ENCODE measurements at places on chromosomes 2 and 18.

- DNase-seq: no peak
Observed at GRCh38 chr2:200613692-200614091, 27.9 kb downstream of the AOX1 start.

DNA sequence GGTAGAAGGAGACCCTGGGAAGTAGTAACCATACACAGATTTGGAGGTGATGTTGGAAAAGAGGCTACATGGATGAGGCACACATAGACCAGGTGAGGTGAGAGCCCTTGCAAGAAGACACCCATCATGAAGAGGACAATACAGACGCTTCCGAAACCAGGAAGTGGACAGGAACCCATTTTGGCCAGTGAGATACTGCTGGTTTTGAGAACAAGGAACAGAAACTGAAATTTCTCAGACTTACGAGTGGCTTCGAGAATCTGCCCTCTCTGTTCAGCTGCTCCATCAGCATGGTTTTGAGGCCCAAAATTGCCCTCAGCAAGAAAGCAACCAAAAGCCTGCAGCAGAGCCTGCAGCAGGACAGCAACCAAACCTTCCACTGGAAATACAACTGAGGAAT is 479.1 kb upstream of the NRXN1 start:
- DNase-seq: no peak

- DNase-seq: no peak
Observed at GRCh38 chr18:57073501-57074187, 73.2 kb upstream of the BOD1L2 start.

- no peak for DNase-seq
Observed at GRCh38 chr2:222393733-222394267, 30.5 kb upstream of the SGPP2 start.

- no peak for DNase-seq
Observed at GRCh38 chr2:217929757-217930707, 72.8 kb downstream of the TNS1 start.

DNA sequence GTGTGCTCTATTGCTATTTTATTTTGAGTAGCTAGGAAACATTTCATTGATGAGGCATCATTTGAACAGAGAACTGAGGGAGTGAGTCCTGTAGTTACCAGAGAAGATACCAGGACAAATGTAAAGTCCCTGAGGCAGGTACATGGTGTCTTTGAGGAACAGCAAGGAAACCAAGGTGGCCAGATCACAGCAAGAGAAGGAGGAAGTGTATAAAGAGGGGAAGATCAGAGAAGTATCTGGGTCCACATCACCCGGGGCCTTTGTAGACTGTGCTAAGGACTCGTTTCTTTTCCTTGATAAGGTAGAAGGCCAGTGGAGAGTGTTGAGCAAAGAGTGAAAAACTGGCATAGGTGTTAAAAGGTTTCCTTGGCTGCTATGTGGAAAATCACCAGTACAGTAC is 34.8 kb upstream of the PLB1 start:
- DNase-seq: no peak

GRCh38 chr2:689237-689636 is 12.0 kb upstream of the TMEM18 start:
- DNase-seq: no peak

DNA sequence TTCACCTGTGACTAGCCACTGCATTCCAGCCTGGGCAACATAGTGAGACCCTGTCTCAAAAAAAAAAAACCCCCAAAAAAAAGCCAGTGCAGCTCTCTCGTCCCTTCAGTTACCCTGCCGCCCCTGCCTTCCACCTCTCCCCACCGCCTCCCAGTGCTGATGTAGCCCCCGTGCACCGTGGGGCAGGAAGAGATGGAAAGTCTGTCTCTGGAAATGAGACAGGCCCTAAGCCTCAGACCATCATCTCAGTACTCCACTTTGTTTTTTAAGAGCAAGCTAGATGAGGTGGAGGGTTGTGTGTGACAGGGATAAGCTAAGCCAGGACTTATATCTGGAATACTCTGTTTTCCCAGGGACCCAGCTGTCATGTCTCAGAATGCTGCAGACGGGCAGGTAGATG is 32.0 kb downstream of the MERTK start:
- no peak for DNase-seq

GRCh38 chr2:241678307-241678706 is 8.3 kb downstream of the DTYMK start:
- DNase-seq: no peak

GRCh38 chr2:160826496-160826895 is 332.9 kb upstream of the RBMS1 start:
- no peak for DNase-seq

DNA sequence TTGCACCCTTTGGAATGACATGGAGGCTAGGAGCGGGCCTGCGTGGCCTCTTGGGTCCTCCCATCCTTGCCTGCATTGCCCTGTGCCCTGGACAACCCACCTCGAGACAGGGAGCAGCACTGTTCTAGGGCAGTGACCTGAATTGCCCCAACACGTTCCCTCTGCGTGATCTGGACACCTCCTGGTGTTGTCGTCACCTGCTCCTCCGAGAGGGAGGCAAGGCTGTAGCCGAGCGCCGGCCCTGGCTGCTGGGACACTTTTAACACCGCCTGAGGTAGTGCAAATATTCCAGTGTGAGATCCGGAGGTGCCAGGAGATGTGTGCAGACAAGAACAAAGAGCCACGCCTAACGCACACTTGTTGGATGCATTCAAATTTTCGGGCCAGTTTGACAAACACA is 131.5 kb downstream of the SMAD7 start:
- DNase-seq: no peak

- no peak for DNase-seq
Observed at GRCh38 chr18:6885006-6885481, 155.5 kb downstream of the ARHGAP28 start.

DNA sequence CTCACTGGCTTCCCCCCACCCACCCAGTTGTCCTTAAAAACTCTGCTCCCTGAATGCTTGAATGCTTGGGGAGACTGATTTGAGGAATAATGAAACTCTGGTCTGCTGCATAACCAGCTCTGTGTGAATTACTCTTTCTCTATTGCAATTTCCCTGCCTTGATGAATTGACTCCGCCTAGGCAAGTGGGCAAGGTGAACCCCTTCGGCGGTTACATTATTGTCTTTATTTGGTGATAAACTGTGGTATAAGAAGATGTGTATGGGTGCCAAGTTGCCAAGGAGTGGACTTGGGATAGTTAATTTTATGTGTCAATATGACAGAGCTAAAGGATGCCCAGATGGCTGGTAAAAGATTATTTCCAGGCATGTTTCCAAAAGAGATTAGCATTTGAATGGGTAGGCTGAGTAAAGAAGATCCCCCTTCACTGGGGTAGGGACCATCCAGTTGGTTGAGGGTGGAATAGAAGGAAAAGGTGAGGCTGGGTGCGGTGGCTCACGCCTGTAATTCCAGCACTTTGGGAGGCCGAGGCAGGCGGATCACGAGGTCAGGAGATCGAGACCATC is 98.5 kb upstream of the HAAO start:
- DNase-seq: no peak

DNA sequence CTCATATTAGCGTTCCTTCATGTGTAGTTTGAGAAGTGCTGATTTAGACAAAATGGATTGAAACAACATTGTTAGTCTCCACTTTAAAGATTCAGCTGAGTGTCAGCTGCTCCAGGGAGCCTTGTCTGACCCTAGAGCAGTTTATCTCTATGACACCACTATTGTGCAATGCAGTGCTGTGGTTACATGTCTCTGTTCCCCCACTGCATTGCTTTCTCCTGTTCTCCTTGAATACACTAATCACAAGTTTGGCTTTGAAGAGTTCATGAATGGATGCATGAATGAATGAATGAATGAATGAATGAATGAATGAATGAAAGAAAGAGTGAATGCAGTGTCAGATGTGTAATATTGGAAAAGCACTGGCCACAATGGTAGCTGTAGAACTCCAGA is 38.3 kb downstream of the GCG start:
- DNase-seq: no peak

- DNase-seq: no peak
Observed at GRCh38 chr2:46023165-46023854, 273.9 kb upstream of the EPAS1 start.

DNA sequence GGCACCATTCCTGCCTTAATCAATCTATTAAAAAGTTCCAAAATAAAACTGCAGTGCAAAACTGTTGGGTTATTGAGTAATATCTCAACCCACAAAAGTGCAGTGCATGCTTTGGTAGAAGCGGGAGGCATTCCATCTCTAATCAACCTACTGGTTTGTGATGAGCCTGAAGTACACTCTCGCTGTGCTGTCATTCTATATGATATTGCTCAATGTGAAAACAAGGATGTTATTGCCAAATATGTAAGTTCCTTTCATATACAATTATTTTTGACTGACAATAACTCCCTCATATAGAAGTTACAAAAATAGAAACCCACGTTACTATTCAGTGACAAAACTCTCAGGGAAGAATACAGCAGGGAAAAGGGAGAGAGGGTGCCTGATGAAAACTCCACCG is 43.0 kb downstream of the OSGEPL1 start:
- DNase-seq: no peak

- no peak for DNase-seq
Observed at GRCh38 chr2:80403081-80403480, 98.5 kb upstream of the LRRTM1 start.

DNA sequence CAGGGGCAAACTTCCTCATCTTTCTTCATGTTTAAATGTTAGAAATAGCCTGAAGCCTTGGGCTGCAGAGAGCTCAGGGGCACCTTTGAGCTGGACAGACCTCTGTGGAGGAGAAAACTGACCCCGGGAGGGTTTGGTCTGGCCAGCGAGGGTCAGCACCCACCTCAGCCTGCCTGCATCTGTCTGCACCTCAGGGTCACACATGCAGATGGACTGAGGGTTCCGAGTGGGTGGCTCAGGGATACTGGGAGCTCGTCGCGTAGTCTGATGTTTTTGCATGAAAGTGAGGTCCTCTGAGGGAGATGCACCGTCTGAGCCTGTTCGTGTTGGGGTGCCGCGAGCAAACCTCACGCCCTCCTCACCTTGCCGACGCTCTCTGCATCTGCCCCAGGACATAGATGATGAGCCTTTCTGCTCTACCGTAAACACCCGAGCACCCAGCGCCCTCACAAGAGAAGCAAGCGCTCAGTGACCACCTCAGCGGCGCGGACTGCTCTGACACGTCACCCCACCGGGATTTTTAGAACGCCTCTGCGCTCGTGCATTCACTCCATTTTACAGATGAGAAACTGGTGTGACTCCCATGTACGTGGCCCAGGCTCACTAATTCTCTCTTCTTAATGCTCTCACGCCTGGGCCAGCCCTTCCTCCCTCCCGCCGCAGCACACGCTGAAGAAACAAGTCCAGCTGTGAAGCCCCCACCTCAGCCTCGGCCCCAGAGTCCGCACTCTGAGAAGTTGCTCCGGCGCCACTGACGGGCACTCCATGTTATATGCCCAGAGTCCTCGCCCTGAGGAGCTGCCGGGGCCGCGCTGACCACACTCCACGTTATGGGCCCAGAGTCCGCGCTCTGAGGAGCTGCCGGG is 9.5 kb downstream of the KCNG2 start:
- DNase-seq: no peak

- no peak for DNase-seq
Observed at GRCh38 chr18:65547046-65547445, 203.8 kb upstream of the CDH7 start.

DNA sequence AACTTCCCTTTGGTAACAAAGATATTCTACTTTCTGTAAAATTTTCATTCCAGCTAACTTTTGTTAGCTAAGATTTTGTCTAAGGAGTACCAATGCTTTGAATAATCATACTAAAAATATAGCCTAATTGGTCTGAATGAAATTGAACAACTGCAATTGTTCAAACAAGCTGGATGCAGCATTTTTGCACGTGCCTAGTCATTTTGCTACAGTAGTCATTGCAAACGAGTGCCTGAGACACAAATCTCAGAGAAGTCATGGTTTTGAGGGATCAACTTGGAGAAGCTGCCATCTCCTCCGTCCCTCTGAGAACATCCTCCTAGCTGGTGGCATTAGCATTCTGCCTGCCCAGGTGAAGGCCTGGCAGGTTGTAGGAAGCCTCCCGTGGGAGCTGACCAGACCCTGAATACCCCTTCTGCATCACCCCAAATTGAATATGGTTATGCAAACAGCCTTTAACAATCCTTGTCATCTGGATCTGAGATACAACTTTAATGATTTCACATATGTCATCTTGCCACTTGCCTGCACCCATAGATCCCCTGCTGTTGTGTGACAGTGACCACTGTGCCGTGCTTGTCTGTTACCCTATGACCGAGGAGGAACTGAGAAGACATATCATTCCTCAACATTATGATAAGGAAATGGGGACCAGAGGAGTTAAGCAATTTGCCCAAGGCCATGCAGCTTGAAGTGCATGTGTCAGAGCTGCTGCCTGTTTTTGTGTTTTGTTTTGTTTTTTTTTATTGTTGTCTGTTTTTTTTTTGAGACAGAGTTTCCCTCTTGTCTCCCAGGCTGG is 29.1 kb upstream of the MGAT4A start:
- no peak for DNase-seq

DNA sequence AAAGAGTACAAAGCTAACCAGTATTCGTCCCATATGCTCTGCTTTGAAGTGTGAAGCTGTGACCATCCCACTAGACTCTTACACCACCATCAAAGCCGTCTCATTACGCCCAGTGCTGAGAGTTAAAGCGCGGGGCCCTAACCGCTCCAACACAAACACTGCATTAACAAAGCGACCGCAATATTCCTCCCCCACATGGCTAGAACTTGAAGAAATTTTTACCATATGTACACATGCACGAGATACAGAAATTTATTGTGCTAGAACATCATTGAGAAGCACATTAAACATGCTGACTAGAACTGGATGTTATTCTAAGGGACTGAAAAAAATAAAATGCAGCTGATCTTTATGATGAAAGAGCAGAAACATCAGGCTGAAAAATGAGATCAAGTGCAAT is 20.5 kb downstream of the FTCDNL1 start:
- no peak for DNase-seq

GRCh38 chr2:69642709-69643601 is 584 bp downstream of the AAK1 start:
- DNase-seq: no peak

GRCh38 chr2:746697-747096 is 69.5 kb upstream of the TMEM18 start:
- DNase-seq: no peak

GRCh38 chr2:213691351-213691750 is 407.1 kb downstream of the SPAG16 start:
- DNase-seq: no peak

GRCh38 chr18:35157181-35157580 is 83.7 kb upstream of the ZNF397 start:
- no peak for DNase-seq

DNA sequence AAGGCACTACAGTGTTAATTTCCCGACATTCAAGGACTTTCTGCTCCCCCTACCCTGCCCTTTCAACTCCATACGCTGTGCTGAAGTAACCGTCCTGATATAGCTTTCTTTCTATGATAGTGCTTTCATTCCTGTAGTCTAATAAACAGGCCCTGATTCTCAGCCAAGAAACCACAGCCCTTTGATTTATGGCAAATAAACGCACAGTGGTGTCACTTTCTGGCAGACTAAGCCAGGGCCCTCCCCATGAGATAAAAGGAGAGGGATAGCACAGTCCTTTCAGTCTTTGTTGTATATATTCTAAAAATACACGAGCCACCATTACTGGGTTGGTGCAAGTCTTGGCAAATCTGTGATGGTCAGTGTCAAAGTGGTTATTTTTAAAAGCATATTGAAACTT is 291.2 kb downstream of the ALPK2 start:
- DNase-seq: no peak

- no peak for DNase-seq
Observed at GRCh38 chr18:60235164-60235563, 137.4 kb downstream of the MC4R start.

Data from SHP77 treated with DMSO at 0.1 percent for 48 hours (cell line).